Mucosa of descending colon (tissue), 3 donors: ENCODE measurements at places on chromosomes 12 and 14. TPM values are rescaled to one million over a fixed set of nuclear protein-coding genes. Genes with fewer than 3 reads are reported as not detected.
A peak's percentile ranks its signal among the peaks of the same experiment; 100 is the strongest.

DNA sequence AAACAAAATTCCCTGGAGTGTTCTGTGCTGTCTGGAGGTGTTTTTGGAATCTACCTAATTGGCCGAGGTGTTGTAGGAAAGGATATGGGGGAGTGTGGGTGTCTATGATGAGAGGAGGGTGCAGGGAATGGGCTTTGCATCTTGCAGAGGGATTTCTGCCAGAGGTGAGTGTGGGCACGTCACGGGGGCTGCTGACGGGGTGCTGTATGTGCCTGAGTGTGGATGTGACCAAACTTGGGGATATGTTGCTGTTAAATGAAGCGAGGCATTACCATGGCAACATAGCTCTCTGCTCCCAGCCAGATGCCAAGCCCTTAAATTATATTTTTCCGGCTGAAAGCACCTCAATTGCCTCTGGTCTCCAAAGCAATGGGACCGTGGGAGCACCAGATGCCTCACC, 44.3 kb upstream of the SPTLC2 start:
- DNase-seq = no peak

GRCh38 chr12:66341126-66341525, 38.8 kb downstream of the HELB start:
- no peak for DNase-seq

- DNase-seq = no peak
These were observed 186.8 kb downstream of the ASCL1 start for GRCh38 chr12:103144278-103144677.

GRCh38 chr12:104604070-104604994, 147.6 kb downstream of the CHST11 start:
- DNase-seq = peak; percentile 30

- DNase-seq = no peak
These were observed 8.4 kb downstream of the OR6S1 start for GRCh38 chr14:20632831-20633691.

DNA sequence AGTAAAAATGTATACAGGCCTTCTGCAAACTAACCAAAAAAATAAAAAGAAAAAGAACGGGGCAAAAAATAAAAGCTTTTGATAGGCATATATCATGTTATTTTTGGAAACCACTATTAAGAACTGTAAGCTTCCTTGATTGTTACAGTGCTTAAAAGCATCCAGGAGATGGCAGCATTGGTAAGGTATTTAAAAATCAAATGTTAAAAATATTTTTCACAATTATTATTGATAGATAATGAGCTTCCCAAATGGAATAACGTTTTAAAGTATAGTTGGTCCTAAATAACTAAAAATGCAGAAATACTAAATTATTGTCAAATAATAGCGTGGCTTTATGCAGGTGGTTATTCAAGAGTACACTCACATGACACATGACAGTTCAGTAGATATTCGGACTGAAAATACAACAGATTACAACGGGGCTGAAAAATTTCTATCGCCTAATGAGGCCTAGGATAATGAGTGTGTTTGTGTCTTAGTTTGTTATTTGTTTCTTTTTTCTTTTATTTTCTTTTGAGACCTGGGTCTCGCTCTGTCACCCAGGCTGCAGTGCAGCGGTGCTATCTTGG, 127.2 kb upstream of the ATF7IP start:
- no peak for DNase-seq

GRCh38 chr12:94534774-94535509, 75.3 kb upstream of the CEP83 start:
- no peak for DNase-seq

GRCh38 chr12:34306133-34306830, 284.0 kb downstream of the ALG10 start:
- no peak for DNase-seq

GRCh38 chr14:68800390-68800789, 7.5 kb upstream of the ZFP36L1 start:
- no peak for DNase-seq

DNA sequence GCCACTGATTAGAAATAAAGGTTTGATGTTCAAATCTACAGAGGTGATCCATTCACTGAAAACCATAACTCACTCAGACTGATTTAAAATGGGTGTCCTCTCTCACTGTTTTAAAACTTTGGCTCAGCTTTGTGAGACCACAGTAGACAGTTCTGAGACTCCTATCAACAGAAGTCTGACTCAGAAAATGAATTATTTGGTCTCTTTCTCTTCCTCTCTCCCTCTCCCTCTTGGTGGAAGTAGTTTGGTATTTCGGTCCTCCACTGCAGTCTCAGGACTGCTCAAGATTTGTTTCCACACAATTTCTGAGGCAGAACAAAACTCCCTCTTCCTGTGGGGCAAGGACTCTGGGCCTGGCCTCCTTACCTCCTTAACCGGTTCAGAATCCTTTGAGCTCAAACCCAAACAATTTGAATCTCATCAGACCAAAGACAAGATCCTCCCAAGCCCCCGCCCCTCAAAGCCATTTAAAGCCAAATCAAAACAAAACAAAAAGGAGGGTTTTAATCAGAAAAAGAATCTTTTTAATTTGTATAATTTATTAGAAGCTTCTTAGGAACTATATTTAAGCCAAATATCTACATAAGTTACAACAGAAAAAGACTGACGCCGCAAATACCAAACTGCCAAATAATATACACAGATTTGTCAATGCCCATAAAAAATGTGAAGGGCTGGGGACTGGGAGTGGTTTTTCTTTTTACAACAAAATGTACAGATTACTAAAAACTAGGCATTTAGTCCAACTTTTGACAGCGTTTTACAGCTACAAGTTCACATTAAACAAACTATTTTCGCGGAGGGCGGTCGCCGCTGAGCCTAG, 3.9 kb downstream of the NKX2-1 start:
- DNase-seq = no peak

- peak; percentile 87 for DNase-seq
These were observed 65.6 kb upstream of the PTGR2 start for GRCh38 chr14:73785834-73786635.

GRCh38 chr14:98580131-98580678, 691.8 kb downstream of the BCL11B start:
- DNase-seq = no peak

DNA sequence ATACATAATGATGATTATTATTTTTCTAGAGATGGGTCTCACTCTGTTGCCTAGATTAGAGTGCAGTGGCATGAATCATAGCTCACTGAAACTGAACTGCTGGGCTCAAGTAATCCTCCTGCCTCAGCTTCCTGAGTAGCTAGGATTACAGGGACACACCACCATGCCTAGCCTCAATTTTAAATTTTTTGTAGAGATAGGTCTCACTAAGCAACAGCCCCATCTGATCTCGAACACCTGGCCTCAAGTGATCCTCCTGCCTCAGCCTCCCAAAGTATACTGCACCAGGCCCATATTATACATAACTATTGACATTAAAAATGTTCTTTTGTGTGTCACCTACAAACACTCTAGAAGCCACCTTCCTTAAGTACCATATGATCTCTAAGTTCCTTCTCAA, 3.4 kb downstream of the TXNRD1 start:
- no peak for DNase-seq

DNA sequence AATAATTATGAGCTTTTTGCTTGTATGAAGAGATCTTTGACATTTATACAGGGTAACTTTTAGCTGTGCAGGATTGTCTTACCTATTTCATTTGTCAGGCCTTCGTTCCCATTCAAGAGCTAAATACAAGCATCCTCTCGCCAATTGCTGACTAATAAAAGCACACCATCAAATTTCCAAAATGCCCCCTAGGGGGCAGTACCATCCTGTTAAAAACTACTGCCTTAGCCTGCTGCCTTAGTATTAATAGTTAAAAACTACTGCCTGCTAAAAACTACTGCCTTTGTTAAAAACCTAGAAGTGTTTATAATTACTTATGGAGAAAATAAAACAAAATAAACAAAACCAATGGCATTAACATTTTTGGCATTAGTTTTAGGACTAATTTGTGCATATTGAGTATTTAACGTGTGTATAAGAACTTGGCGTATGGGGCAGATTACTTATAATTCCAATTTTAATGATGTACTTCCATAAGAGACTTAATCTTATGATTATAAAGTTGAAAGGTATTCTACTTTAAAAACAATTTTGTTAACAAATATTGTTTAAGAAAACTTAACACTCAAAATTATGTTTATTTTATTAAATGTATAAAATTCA, 3.0 kb upstream of the IFI27L2 start:
- no peak for DNase-seq

DNA sequence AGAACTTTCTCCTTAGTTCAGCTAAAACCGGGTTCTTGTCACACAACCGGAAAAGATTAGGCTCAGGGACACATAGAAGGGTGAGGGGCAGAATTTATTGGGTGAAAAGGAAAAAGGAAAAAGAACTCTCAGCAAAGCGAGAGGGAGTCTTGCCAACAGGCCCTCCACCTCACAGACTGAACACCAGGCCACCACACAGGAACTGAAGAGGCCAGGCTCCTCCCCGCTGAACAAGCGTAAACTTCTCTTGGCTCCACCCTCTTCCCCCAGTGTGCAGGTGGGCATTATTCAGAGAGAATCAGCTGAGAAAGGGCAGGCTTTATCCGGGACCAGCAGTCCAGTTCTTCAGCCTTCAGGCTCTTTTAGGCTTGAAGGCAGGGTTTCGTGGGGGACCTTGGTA, 125.6 kb upstream of the FGD4 start:
- no peak for DNase-seq

GRCh38 chr12:5000658-5001385, 42.9 kb upstream of the KCNA5 start:
- DNase-seq = no peak

- peak; percentile 19 for DNase-seq
These were observed 5.7 kb downstream of the BEGAIN start for GRCh38 chr14:100581228-100582145.

DNA sequence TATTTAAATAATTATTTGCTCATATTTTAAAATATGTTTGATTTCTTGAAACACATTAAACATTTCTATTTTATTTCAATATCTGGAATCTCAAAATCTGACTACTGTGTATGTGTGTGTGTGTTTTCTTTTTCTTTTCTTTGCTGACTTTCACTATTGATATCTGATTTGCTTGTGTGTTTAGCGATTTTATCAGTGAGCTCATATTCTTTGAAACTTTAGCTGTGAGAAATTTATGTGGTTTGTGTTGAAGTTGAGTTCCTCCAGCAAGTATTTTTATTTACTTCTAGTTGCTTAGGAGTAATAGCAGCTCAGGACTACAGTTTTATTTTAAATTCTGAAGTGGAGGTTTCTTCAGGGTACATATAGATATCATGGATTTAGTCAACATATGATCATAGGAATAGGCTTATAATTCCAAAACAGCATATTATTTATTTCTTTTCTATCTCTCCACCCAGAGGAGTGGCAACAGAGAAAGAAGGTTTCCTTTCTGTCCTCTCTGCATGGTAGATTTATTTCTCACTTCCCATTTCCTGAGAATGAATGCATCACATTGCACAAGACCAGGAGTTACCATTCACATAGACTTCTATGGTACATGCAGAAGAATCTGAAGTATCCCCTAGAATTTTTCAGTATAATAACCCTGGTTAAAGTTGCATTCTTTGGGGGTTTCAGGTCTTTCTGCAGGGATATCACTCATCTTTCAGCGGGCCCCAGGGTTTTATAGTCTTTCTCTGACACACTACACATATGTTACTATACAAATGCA, 60.5 kb downstream of the PTPRQ start:
- no peak for DNase-seq

- DNase-seq = no peak
These were observed 1.0 kb downstream of the IRF9 start for GRCh38 chr14:24162093-24162492.

GRCh38 chr12:107779077-107779831, 4.8 kb downstream of the ASCL4 start:
- DNase-seq = no peak

DNA sequence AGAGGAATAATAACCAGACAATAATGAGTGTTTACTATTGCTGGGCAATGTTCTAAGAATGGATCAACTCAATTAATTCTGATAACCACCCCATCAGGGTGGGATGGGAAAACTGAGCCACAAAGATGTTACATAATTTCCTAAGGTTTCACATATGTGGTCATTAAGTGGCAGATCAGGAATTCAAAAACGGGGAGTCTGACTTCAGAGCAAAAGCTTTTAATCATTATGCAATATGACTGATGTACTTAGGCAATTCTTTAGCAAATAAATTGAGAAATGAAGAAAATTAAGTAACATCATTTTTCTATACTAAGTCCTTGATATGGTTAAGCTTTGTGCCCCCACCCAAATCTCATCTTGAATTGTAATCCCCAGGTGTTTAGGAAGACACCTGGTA, 53.4 kb downstream of the PLCZ1 start:
- no peak for DNase-seq

GRCh38 chr14:94685166-94685581, 73.0 kb downstream of the SERPINA3 start:
- no peak for DNase-seq

The PTGER2 gene
- 8.1 TPM for total RNA-seq

The TPCN1 gene
- total RNA-seq = 91.3 TPM

The KRT75 gene
- not detected for total RNA-seq

The CD163 gene
- total RNA-seq = 153 TPM

The SDS gene
- 0.44 TPM for total RNA-seq

The PPFIA2 gene
- total RNA-seq = 1.1 TPM

The OR8S1 gene
- not detected for total RNA-seq

The SLC25A21 gene
- total RNA-seq = 0.31 TPM
